ENCODE measurements at places on chromosomes 11 and 22. TPM values are rescaled to one million over a fixed set of nuclear protein-coding genes. Genes with fewer than 3 reads are reported as not detected.

GRCh38 chr11:102307727-102308038 lies 9.6 kb upstream of the BIRC3 start:
- no peak for DNase-seq

GRCh38 chr11:20363149-20363499 lies 390 bp upstream of the HTATIP2 start:
- no peak for DNase-seq

The ANO5 gene
- total RNA-seq: 9.9 TPM

The MAP6 gene
- 1.9 TPM for total RNA-seq

DNA sequence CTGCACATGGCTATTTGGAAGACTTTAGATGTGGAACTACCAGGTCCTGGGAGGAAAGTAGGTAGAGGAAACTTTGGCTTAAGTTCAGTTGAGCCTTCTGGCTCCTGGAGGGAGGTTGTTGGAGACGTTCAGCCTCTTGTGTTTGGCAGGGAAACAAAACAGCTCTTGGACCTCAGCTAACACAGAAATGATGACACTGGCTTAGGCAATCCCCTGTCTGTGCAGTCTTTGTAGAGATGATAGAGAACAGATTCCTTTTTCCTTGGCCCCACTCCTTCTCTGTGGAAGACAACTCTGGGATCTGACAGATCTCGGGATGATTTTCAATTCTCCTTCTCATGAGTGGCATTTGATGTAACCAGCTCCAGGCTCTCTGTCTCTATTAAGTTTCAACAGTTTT lies 428.5 kb downstream of the TMEM135 start:
- no peak for DNase-seq

- DNase-seq: peak; percentile 22
Measured at GRCh38 chr11:86499723-86500129, 125.0 kb downstream of the CCDC81 start.

GRCh38 chr22:44164031-44164430 lies 16.7 kb upstream of the PARVG start:
- no peak for DNase-seq

- DNase-seq: no peak
Measured at GRCh38 chr22:45262931-45263462, 21.8 kb upstream of the UPK3A start.

- no peak for DNase-seq
Measured at GRCh38 chr11:6124245-6124644, 16.8 kb downstream of the OR56B4 start.

DNA sequence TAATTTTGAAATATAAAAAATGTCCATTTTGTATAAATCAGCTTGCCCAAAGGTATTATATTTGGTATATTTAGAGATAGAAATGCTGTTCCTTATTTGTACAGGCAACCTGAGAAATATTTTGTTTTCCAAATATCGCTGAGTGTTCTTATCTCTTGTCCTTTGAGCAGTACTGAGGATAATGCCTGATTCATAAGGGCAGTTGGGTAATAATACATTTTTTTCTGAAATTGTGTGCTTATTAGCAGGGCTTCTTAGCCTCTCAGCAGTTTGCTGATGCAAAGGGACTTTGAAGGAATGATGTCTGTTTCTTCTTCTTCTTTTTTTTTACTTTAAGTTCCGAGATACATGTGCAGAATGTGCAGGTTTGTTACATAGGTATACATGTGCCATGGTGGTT lies 69.1 kb downstream of the LDLRAD3 start:
- DNase-seq: no peak

DNA sequence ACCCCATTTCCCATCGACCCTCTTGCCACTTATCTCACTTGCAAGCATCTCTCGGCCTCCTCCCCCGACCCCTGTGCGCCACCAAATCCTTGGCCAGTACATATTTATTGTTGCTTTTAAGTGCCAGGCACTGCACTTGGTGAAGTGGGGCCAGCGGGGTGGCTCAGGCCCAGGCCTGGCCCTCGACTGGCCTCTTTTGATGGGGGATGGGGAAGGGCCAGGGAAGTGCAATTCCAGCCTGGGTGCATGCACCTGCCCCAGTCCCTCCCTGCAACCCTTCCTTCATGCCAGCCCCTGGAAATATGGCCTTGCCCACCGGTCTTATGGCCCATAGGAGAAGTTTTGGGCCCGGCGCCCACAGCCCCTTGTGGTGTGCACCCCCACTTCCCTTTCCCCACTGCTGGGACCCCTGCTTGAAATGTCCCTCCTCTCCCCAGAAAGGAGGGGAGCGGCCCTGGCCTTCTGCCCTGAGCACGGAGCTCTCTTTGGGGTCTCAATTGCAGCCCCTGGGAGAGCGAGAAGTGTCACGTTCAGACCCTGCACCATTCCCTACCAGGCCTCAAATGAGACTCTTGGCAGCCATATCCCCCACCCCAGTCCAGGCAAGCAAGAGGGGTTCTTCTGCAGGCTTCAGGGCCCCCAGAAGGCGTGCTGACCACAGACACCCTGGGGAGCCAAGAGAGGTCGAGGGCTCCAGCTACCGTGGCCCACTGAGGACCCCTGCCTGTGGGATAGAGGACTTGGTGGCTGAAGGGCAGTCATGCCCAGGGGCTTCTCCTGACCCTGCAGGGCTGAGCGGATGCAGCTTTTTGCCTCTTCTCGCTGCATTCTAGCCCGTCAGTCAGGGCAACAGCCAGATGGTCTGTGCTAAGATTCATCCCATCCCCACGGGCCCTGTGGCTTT lies 961 bp downstream of the SUSD2 start:
- no peak for DNase-seq

The UBQLN3 gene
- not detected for total RNA-seq

DNA sequence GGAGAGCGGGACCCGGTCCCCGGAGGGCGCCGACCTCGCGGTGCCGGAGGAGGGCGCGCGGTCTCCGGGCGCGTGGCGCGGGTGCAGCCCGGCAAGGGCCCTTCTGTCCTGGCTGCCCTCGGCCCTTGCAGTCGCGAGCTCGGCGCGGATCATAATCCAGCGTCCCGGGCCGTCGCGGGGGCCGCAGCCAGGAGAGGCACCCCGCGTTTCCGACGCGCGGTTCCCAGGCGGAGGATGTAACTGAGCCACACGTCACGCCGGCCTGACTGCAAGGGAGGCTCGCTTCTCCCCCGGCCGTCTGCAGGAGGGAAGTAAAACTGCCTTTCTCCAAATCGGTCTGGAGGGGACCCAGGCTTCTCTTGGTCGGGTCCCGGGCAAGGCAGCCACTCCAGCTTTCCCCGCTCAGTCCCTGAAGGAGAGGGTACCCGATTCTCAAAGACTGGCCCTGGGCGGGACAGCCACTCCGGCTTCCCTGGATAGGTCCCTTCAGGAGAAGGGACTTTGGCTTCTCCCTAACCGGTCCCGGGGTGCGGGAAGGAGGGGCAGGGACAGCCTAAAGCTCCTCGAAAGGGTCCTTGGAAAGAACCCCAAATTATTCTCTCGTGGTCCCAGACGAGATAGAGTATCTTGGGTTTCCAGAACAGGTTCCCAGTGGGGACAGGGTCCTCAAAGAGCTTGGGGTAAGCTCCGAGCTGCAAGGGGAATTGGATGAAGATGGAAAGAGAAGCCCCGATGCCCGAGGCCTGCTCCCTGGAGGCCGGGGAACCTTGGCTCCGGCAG lies 836 bp downstream of the SPON1 start:
- DNase-seq: peak; percentile 59

The B4GALNT4 gene
- total RNA-seq: 2.1 TPM

The SAA1 gene
- 3.9 TPM for total RNA-seq

DNA sequence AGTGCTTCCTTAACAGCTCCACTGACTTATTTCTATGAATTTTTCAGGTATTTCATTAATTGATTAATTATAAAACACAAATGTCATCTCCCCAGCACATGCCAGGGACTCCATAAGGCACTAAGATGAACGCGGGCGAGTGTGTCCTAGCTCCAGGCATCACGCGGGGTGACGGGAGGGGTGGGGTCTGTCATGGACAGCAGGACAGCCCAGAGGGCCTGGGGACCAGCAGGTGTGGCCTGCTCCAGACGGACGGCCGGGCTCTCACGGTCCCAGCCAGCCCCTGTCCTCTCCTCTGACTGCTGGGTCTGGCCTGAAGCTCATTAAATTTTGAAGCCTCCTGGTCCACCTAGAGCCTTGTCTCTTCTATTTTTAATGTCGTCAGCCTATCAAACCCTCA lies 531.1 kb downstream of the BRD1 start:
- no peak for DNase-seq

- no peak for DNase-seq
Measured at GRCh38 chr11:121448011-121448410, 4.1 kb upstream of the SORL1 start.

The USP2 gene
- total RNA-seq: 84.3 TPM

The TMPRSS4 gene
- 159 TPM for total RNA-seq

The PIWIL4 gene
- total RNA-seq: 5.9 TPM

- no peak for DNase-seq
Measured at GRCh38 chr11:76632492-76632891, 38.1 kb downstream of the LRRC32 start.

DNA sequence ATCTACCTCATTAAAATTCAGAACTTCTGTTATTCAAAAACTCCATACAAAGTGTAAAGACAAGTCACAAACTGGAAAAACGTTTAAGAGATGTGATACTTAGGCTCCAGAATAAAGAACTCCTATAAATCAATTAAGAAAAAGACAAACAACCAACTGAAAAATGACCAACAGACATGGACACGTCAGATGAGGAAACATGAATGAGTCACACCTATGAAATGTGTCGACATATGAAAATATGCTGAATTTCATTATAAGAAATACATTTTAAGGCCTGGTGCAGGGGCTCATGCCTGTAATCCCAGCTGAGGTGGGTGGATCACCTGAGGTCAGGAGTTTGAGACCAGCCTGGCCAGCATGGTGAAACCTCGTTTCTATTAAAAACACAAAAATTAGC lies 78.7 kb downstream of the ENTHD1 start:
- no peak for DNase-seq

DNA sequence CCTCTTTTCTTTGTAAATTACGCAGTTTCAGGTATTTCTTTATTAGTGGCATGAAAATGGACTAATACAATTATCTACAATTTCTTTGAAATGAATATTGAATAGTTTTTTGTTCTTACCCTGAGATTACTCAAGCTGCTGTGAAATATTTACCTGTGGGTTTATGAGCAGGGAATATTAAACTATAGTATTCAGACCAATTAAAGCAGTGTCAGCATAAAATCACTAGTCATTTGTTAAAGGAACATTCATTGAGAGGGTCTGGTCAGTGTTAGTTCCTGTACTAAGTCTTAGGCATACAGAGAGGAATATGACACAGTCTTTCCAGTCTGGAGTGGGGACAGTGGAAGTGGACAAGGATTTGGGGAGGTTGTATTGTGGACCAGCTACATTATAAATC lies 646.2 kb upstream of the ANO5 start:
- no peak for DNase-seq

- no peak for DNase-seq
Measured at GRCh38 chr11:43010042-43010441, 301.8 kb upstream of the API5 start.

The ASPHD2 gene
- 3.5 TPM for total RNA-seq

The APOA4 gene
- total RNA-seq: not detected

- DNase-seq: no peak
Measured at GRCh38 chr11:126482586-126483108, 127.2 kb downstream of the ST3GAL4 start.

DNA sequence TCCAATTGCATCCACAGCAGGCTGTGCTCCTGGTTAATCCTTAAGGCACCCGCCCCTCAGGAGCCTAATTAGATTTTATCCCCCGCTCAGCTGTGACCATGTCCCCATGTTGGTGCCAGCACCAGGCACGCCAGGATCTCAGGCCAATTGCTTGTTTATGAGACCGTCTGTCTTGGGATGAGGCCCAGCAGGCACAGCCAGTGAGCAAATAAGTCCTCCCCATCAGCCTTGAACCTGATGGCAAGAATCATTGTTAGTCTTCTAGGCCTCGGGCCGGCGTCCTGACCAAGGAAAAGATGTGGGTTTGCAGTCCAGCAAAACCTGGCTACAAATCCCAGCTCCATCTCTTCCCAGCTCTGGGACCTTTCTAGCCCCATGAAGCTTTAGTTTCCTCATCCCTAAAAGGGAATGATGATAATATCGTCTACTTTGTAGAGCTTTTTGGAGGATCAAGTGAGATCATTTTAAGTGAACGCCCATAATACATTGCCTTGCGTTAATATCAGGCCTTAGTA lies 57.3 kb downstream of the TP53I11 start:
- DNase-seq: no peak

- no peak for DNase-seq
Measured at GRCh38 chr11:59999691-60000090, 17.3 kb upstream of the OOSP4B start.

DNA sequence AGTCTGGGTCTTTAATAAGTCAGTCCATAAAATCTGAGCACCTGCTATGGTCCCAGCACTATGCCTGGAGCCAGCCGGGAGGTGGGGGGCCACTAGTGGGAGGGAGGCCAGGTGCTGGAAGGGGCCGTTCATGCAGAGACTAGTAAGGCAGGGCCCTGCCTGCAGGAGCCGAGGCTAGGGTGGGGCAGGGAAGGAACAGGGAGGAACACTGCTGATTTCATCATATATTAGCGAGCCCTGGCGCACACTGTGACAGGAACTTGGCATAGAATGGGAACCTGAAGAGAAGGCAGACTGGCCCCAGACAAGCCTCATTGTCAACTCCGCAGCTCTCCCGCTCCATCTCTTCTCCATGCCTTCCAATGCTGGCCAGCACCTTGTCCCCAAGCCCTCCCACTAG lies 7.1 kb downstream of the VSIG10L2 start:
- DNase-seq: no peak

DNA sequence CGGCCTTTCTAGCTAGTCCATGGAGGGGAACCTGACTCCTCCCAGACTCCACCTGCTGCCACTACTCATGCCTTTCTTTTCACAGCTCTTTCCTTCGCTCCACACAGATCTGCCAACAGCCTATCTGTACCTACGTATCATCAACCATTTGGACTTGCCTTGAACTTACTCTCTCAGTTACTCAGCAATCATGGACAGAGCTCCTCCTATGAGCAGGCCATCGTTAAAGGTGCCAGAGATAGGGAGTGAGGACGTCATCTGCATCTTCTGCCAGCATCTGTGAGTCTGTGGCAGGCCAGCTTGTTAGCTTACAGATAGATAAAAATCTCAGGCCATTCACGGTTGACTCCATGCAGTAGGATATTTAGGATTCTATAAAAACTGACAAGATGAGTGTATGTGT lies 162.9 kb upstream of the ZBED5 start:
- DNase-seq: no peak

- DNase-seq: no peak
Measured at GRCh38 chr11:92269021-92269420, 44.4 kb downstream of the FAT3 start.

DNA sequence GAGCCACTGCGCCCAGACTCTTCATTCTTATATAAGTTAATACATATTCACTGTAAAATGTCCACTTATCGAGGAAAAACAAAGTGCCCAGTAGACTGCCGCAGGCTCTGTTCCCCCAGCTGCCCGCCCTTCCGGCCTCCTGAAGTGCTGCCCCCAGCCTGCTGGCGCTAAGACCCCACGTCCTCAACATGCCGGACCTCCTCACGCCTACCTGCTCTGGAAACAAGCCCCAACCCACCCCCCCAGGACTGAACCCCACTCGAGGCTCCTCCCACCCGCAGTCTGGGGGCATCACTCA lies 1.1 kb downstream of the GATD1 start:
- DNase-seq: no peak

DNA sequence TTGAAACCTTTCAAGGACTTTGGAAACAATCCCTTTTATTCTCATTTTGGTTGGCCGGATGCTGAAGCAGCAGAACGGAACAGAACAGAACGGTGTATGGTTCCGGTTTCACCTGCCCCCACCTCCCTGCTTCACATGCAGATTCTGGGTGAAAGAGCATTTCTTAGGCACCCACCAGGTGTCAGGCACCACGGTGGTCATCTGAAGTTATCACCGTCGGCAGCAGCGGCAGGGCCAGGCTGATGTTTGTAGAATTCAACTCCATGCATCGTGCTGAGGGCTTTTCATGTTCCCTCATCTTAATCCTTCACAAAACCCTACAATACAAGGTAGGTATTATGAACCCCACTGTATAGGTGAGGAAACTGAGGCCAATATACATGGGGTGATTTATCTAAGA lies 13.6 kb upstream of the PHF21B start:
- no peak for DNase-seq
